ENCODE measurements at places on chromosomes 7 and 10. TPM values are rescaled to one million over a fixed set of nuclear protein-coding genes. Genes with fewer than 3 reads are reported as not detected.

GRCh38 chr7:136911344-136911743 is 42.9 kb downstream of the CHRM2 start:
- DNase-seq: no peak

DNA sequence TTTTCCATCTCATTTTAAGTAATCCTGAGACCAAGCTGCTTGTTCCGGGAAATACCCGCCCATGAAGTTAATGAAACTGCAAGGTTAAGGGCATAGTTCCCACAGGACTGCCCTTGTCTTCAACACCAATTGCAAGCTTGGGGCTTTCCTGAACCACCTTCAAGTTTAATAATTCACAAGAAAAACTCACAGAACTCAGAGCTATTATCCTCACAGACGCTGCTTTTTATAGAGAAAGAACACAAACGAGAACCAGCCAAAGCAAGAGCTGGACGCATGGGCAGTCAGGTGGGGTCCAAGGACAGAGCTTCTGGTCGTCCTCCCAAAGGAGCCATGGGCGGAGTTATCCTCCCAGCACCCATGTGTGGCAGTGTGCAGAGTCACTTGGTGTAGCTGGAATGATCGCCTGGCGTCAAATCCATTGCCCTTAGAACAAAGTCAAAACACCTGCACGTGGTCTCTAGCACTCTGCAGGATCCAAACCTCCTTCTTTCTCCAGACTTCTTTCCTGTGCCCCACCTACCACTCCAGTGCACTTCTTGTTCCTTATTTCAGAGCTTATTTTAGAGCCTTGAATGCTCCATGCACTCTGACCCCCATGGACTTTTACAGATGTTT is 56.7 kb downstream of the SNX10 start:
- DNase-seq: no peak

GRCh38 chr7:12328888-12329770 is 74.5 kb downstream of the VWDE start:
- DNase-seq: no peak

- no peak for DNase-seq
These were observed 53.6 kb upstream of the TMEM106B start for GRCh38 chr7:12157517-12157916.

DNA sequence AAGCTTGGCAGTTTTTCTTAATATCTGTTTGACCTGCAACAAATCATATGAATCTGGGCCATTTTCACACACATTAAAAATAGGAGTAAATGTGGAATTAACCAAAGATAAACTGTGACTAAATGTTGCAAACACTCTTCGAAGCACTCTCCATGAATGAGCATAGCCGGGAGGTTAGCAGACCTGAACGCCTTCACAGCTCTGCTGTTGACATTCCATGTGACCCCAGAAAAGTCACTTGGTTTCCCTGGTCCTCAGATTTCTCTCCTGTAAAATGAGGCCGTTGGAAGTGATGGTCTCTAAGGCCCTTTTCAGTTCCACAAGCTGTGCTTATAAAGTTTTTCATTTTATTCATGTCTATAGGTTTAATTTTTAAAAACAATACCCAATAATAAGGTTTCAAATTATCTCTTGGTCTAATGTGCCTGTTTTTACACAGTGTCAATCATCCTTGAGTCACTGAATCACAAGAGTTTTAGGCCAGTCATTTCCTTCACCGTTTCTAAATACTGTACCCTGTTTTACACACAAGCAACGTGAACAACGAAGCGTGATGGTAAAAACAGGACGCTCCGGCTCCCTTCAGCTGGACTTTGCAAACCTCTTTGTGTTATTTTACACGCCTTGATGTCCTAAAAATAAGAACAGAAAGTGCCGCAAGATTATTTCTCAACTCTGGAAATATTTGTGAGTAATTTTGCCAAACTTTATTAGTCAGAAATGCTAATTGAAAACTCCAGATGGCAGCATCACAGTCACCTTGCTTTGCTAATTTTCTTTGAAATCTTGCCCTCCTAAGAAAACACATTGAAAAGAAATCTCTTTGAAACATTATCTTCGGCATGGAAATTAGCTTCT is 38.6 kb upstream of the MET start:
- DNase-seq: no peak

GRCh38 chr7:149748076-149748874 is 25.1 kb downstream of the ZNF467 start:
- no peak for DNase-seq

- DNase-seq: no peak
These were observed 38.9 kb downstream of the TCF7L2 start for GRCh38 chr10:112988839-112989406.

DNA sequence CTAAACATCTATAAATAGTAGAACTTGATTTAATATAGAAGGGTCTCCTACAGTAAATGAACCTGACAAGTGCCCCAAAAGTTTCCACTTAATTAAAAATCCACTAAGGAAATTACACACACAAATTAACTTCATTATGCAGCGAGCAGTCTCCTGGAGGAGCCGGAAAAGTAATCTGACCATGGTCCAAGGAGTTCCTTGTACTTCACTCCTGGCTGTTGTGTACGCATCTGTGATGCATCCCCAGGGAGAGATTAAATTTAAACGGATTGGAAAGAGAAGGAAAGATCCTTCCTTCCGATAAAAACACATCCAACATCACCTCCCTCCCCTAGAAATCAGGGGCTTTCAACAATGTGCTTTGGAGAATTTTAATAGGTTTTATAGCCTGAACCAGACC is 85.5 kb downstream of the PARD3 start:
- DNase-seq: no peak

DNA sequence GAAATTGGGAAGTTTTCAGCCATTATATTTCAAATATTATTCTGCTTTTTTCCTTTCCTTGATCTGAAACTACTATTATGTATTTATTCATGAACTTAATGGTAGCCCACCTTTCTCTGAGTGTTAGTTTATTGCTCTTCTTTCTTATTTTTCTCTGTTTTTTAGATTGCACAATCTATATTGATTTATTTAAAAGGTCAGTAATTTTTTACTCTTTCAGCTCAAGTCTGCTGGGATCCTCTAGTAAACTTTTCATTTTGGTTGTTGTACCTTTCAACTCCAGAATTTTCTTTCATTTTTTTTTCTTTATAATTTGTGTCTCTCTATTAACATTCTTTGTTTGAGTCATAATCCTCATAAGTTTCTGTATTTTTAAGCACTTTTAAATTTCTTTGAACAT is 529.4 kb upstream of the POT1 start:
- no peak for DNase-seq

GRCh38 chr7:15751191-15751701 is 64.8 kb upstream of the MEOX2 start:
- no peak for DNase-seq

GRCh38 chr7:94632338-94633013 is 23.5 kb downstream of the SGCE start:
- no peak for DNase-seq

The CTAGE8 gene
- total RNA-seq: not detected

The ANKRD1 gene
- total RNA-seq: 1,326 TPM

The OR2A42 gene
- total RNA-seq: not detected

Data from left ventricle myocardium superior (tissue), 1 donor.